ENCODE measurements at places on chromosomes 11 and 22.

- DNase-seq: no peak
These were observed 32.3 kb downstream of the FEZ1 start for GRCh38 chr11:125463590-125464269.

DNA sequence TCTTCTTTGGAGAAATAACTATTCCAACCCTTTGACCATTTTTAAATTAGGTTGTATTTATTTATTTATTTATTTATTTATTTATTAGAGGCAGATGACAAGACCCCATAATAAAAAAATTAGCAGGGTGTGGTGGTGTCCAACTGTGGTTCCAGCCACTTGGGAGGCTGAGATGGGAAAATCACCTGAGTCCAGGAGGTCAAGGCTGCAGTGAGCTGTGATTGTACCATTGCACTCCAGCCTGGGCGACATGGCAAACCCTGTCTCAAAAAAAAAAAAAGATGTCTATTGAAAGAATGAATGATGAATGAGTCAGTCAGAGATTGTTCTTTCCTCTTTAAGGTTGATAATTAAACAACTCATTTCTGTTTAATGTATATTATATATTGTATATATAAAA, 129.6 kb downstream of the WNT11 start:
- no peak for DNase-seq

GRCh38 chr11:71305451-71306125, 53.2 kb upstream of the SHANK2 start:
- DNase-seq: no peak

GRCh38 chr22:37545703-37546436, 14.4 kb upstream of the CDC42EP1 start:
- no peak for DNase-seq

DNA sequence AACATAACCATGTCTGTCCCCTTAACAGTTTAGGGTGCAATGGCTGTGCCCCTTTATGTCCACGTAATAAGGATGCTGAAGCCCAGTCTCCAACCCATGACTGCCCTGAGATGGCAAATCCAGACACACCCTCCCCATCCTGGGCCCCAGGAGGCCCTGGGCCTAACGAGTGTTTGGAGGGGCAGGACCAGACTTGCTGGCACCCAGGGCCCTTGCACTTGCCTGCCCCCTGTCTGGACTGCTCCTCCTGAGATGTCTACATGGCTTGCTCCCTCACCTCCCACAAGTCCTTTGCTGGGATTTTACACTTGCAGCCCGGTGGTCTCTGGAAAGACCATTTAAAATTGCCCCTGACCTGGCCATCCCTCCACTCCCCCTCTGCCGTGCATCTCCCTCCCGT, 132.2 kb upstream of the NECTIN1 start:
- DNase-seq: no peak

GRCh38 chr22:38218661-38219622, 17.1 kb downstream of the MAFF start:
- no peak for DNase-seq

Data from NCI-H446 treated with DMSO at 0.1 percent for 48 hours (cell line).